H4 (cell line): ENCODE measurements at places on chromosomes 2 and 18. TPM values are rescaled to one million over a fixed set of nuclear protein-coding genes. Genes with fewer than 3 reads are reported as not detected.

DNA sequence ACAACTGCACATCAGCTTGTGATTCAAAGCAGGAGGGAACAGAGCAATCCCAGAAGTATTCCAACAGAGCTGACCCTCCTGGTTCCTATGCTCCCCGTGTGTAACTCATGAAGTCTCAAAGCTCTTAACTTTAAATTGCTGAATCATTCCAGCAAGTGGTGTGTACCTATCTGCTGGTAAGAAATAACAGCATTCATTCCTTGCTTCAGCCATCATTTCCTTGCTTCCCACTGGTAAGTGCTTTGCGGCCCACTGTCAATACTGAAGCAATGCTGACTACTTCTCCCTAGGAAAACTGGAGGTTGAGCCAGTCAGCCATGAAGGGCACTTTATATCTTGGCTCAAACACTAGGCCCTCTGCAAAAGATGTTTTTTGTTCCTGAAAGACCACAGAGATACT lies 222.4 kb downstream of the EXOC6B start:
- DNase-seq, result peak; percentile 15

- DNase-seq, result no peak
These were observed 58.9 kb downstream of the FAM168B start for GRCh38 chr2:131034122-131035051.

DNA sequence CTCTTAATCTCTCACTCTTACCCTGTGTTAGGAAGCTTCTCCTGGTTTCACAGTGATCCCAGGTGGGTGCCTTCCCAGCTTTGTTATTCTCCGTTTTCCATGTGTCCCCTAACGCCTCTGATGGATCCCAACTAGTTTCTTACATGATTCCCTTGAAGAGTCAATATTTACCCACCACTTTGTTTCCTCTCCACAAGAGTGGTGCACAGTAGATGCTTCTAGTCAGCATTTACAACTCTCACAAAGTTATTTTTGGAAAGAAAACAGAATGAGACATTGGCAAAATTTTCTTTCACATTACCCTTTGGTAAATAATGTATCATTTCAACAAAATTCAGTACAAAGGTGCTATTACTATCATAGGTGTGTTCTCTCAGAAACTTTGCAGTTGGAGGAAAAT lies 1611.1 kb upstream of the ZEB2 start:
- no peak for DNase-seq

GRCh38 chr18:44507729-44508325 lies 172.9 kb upstream of the SETBP1 start:
- no peak for DNase-seq

DNA sequence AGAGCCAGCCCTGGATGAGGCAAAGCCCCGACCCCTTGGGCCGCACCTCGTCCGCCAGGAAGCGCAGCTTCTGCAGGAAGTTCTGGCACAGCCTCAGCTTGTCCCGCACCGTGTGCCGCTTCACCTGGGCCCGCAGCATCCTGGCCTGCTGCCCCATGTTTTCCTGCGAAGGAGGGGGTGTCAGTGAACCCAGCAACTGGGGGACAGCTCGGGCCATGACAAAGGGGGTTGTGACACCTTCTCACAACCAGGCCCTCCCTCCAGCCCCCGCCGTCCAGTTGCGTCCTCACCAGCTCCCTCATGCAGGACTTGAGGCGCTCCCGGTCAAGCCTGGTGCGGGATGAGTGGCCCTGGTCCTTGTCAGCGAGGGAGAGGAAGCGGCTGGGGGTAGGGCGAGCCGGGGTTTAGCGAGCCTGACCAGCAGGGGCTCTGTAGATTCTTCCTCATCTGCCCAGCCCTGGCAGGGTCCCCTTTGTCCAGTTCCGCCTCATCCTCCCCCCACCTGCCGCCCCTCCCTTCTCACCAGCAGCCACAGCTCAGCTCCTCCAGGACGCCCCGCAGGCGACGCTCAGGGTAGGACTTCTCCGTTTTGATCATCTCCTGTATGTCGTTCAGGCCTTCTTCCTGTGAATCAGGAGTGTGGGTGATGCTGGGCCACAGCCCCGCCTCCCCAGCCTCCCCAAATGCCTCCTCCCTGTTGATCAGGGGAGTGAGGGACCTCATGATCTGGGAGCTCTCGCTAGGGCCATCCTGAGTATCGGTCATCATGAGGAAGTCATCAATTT lies 606 bp downstream of the OTOF start:
- DNase-seq, result no peak

- peak; percentile 18 for DNase-seq
These were observed 105.6 kb upstream of the LDLRAD4 start for GRCh38 chr18:13112982-13113381.

- DNase-seq, result peak; percentile 53
These were observed 4.8 kb downstream of the AMER3 start for GRCh38 chr2:130759906-130760753.

- no peak for DNase-seq
These were observed 13.5 kb downstream of the SPATA3 start for GRCh38 chr2:231009236-231009919.

Gene SMAD4
- 46.0 and 87.2 TPM in 2 replicates for total RNA-seq

Gene RPRM
- total RNA-seq, result 0.29 TPM in 1 of 2 replicates, not detected in the other

Gene ZNF892
- total RNA-seq, result 0.70 and 2.0 TPM in 2 replicates
